ENCODE measurements at places on chromosomes 12 and 14.

DNA sequence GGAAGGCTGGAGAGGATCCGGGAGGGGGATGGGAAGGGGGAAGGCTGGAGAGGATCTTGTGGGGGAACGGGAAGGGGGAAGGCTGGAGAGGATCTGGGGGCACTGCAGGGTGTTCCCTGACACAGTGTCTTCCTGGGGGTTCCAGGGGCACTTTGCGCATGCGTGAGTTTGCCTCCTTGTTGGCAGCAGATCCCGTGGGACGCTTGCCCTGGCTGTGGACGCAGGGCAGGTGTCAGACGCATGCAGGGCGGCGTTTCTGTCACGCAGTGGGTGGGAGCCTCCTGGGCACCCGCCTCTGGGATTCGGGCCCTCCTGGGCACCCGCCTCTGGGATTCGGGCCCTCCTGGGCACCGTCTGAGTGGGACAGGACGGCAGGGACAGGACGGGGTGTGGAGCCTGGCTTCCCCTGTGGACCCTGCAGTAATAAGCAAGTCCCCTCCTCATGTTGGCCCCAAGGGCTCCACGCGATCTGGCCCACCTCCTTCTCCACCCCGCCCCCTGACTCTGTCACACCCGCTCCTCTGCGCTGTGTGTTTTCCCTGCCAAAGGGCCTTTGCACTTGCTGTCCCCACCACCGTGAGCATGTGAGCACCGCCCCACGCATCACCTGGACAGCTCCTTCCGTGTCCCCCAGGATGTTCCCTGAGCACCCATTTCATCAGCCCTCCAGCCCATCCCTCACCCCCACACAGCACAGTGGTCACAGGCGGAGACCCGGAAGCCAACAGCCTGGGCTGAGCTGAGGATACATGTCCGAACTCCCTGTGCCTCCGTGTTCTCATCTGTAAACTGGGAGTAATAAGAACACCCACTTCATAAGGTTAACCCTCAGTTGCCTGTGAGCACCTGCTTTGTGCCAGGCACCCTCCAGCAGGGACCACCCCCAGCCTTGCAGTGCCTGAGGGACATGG, 4.4 kb downstream of the MMP17 start:
- DNase-seq = no peak

GRCh38 chr12:59803735-59804134, 207.9 kb downstream of the SLC16A7 start:
- no peak for DNase-seq

DNA sequence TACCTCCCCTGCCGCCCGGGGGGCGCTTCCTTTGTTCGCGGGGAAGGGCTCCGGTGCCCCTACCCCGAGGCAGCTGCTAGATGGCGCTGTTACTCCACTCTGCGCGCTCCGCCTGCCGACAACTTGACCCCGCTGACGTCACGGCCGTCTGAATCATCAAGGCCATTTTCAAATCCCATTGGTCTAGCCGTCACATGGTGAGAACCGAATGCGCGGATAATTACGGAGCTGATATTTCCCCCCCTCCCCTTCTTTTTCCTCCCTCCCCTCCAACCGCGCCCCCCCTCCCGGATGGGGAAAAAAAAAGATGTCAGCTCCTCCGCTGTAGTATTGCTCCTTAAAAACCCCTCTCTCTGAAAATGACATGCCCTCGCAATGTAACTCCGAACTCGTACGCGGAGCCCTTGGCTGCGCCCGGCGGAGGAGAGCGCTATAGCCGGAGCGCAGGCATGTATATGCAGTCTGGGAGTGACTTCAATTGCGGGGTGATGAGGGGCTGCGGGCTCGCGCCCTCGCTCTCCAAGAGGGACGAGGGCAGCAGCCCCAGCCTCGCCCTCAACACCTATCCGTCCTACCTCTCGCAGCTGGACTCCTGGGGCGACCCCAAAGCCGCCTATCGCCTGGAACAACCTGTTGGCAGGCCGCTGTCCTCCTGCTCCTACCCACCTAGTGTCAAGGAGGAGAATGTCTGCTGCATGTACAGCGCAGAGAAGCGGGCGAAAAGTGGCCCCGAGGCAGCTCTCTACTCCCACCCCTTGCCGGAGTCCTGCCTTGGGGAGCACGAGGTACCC, at the start of gene HOXC10:
HOXC10 (plus strand) TSS at position 246 of the 791 bp plus-strand sequence; CDS start at position 360, 114 bp downstream.
- DNase-seq = peak; percentile 56

DNA sequence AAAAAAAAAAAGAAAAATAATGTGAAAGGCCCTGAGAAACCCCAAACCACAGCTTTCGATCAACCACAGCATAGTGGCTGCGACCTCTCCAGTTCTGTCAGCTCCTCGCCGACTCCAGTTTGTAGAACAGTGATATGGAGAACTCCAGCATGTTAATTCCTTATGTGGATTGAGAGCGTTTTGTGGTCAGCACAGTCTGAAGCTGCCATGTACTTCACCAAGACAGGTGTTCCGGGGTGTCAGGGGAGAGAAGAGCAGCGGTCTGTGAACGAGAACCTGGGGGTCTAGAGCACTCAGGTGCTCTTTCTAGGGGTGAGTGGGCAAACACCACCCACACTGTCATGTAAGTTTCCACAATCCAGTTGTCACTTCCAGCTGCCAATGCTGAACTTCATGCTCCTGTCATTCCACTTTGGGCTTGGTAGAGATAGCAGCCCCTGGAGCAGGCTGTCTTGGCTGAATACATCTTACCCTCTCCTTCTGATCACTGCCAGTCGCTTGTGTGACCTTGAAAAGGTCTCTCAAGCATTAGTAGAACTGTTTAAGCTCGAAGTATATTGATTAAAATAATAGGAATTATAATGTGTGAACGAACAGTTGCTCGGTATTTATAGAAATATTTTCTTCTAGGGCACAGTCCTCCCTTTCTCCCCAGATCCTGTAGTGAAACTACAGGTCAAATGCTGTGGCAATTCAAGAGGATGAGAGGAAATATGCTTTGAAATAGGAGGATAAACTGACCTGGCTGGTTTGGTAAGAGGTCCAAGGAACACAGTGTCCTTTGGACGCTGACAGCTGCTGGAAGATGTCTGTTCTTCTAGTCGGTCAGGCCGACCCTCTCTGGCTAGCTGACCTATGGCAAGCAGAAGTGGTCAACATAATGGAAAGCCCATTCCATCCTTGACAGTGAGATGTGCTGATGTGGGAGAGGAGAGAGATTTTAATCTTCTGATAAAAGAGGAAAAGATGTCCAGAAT, 15.7 kb upstream of the MAX start:
- no peak for DNase-seq

DNA sequence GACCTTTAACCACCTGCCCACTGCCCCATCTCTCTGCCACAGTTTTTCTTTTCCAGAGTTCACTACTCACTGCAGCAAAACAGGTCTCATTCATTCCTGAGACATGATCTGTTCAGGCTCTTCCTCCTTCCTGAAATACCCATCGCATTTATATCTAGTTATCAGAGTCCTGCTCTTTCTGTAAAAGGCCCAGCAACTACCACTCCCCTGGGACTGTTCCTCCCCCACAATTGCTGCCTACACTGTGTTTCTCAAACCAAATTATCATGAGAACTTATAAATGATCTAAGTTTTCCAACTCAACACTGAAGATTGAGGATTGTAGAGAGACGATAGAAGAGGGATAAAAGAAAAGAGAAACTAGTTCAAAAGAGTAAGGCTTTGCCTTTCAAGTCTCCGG, 40.8 kb upstream of the EPS8 start:
- DNase-seq = no peak

DNA sequence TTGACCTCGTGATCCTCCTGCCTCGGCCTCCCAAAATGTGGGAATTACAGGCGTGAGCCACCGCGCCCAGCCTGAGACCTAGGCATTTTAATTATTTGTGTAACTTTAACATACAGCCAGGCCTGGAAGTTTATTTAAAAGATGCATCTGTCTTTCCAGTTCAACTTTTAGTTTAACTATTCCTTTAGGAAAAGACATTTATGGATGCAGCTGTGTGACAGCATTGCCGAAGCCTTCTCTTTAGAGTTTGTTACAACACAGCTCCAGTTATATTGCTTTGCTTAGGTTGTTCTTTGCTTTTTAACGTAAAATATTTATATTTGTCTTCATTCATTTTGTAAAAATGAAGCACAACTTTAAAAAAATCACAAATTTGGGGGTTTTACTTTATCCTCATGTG, 67.0 kb downstream of the DIP2B start:
- no peak for DNase-seq

GRCh38 chr14:67269298-67270060, 28.2 kb downstream of the PALS1 start:
- DNase-seq = no peak

DNA sequence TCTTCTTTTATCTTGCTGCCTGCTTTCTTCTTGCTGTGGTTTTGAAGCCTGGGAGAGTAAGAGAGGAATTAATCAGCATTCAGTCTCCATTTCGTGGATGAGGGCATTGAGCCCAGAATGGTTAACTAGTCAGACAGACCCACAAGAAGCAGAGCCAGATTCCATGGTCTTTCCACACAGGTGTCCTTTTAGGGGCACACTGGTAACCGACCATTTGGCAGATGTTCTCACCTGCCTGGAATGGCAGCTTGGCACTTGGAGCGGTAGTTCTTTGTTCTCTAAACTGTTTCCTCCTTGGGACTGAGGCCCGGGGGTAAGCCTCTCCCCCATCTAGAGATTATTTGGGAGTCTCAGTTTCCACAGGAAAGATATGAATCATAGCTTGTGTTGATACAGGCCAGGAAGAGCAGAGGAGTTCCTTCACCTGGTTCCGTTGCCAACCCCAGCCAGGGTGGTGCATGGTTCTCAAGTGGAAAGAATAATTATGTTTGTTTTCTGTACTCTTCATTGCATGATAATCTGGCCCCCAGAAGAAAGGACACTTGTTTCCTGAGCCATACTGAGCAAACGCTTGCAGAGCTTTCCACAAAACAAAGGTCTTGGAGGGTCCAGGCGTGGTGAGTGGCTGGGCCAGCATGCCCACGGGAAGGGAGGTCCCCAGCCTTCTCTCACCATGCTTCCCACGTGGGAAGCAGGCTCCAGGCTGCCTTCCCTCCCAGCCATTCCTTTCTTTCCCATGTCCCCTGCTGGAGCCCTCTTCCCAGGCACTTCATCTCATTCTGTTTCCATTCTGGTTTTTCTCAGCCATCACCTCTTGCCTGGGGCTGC, 2.0 kb upstream of the KRT75 start:
- no peak for DNase-seq

- no peak for DNase-seq
Observed at GRCh38 chr12:87332987-87333726, 696.0 kb downstream of the C12orf50 start.

DNA sequence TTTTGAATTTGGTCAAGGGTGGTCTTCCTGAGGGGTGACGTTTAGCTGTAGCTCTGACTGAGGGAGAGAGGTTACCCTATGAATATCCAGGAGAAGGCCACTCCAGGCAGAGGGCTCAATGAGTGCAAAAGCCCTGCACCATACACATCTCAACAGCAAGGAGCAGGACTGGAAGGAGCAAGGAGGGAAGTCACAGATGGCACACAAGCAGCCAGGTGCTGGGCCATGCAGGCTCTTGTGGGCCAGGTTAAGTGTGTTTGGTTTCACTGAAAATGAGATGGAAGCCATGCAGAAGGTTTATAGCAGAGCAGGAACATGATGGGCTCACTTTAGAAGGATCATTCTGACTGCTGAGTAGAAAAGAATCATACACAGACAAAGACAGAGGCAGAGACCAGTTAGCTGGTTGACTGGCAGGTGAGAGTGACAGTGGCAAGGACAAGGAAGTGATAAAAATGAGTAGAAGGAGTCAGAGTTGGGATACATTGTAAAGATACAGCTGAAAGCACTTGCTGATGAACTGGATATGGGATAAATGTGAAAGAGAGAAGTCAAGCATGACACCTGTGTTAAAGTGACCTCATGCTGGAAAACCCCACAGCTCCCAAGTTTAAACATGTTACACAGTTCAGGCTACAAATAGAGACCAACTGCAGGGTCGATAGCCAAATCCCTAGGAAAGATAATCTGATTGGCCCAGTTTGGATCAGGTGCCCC, 81.2 kb downstream of the PRKD1 start:
- no peak for DNase-seq

DNA sequence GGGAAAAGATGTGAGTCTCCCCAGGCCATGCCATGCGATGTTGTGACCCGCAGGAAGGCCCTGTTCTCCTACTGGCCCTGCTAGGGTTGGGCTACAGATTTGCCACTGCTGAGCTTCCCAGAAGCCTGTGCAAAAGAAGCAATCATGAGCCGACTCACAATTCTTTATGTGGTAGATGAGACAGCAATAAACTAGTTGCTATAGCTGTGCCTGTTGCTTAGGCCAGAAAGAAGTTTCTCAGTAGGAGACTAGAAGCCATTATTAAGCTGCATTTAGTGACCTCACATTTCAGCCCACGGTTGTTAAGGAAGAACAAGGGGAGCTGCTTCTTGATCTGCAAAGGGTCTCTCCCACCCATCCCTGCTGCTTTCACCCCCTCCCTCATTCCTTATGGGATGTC, 239.4 kb upstream of the CRY1 start:
- DNase-seq = no peak

- no peak for DNase-seq
Observed at GRCh38 chr14:74685921-74686678, 26.8 kb downstream of the AREL1 start.

DNA sequence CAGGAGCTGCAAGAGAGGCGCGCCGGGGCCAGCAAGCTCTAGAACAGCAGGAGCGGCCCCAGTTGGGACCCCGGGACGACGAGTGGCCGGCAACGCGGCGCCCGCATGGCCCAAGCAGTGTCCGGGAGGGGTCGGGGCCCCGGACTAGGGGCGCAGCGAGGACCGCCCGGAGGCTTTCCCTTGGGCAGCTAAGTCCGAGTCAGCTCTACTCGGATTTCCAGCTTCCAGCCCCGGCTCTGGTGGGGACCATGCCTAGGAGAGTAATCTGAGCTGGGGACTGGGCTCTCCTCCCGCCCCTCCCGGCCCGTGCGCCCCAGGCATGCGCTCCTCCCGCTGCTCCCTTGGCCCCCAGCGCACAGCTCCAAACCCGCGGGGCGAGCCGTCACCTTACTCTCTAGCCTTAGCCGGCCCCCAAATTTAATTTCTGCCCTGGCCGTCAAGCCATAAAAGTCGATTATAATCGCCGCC, 41.6 kb upstream of the CAPRIN2 start:
- DNase-seq = no peak

DNA sequence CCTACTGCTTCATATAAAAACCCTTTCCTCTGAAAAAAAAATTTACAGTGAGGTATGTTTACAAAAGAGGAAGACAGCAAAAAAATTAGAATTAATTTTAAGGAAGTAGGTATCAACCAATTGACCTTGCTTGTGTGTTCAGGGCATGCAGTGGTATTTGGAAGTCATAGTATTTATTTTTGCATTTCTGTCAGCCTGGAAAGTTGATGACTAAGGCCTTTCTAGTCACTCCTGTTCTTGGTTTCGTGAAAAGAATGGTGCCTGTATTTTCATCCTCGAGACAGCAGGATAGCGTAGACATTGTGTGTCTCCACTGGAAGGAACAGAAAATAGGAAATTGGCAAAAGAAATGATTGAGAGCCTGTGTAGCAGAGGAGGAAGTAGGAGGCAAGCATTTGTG, 24.5 kb downstream of the SLC16A7 start:
- no peak for DNase-seq

GRCh38 chr12:51242876-51243275, 4.2 kb downstream of the DAZAP2 start:
- no peak for DNase-seq

- no peak for DNase-seq
Observed at GRCh38 chr12:67991158-67991557, 1.9 kb downstream of the IFNG-AS1 start.

GRCh38 chr14:73295198-73295796, 58.0 kb downstream of the PAPLN start:
- DNase-seq = no peak
